ENCODE measurements at places on chromosomes 5 and 9.

DNA sequence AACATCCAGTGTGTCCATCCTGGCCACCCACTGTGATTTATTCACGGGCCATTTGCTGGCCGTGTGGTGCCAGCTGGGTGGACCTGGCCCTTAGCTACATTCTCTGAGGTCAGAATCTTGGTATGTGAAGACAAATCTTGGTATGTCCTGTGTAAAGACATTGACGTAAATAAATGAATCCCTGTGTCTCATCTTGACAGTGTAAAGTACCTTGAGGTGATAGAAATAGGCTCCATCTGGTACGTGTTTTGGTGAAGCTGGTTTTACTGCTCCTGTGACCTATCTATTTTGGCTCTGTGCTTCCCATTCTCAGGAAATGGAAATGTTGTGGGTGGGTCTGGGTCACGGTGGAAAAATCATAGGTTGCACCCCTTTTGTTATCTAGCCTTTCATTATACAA lies 245.4 kb upstream of the ANKH start:
- DNase-seq: no peak

DNA sequence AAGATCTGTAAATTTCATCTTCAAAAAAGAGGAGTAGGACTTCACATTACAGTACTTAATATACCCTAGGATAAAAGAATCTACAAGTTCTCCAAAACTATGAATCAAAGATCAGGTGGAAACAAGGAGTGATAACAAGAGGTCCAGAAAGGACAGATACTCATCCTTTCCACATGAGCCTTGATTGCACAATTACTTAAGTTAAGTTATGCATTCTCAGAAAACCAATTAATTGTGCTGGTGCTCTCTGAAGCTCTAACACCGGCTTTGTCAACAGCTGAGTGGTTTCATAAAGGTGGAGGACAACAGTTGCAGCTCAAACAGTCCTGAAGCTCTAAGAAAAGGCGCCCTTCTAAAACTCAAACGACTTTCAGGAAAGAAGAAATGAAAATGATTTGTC lies 251.9 kb downstream of the BNC2 start:
- no peak for DNase-seq

GRCh38 chr9:135663857-135664256 lies 748 bp downstream of the LCN9 start:
- DNase-seq: no peak

DNA sequence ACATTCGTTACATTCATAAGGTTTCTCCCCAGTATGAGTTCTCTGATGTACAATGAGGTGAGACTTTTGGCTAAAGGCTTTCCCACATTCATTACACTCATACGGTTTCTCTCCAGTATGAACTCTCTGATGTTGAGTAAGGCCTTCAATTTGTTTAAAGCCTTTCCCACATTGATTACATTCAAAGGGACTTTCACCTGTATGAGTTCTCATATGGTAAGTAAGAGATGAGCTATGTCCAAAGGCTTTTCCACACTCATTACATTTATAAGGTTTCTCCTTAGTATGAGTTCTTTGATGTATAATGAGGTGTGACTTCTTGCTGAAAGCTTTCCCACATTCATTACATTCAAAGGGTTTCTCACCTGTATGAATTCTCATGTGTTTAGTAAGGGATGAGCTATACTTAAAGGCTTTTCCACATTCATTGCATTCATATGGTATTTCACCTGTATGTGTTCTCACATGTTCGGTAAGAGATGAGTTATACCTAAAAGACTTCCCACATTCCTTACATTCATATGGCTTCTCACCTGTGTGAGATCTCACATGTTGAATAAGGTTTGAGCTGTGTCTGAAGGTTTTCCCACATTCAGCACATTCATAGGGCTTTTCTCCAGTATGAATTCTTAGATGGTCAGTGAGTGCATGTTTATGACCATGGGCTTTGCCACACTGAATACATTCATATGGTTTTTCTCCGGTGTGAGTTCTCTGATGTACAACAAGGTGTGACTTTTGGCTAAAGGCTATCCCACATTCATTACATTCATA lies 13.5 kb downstream of the ZFP37 start:
- DNase-seq: no peak

DNA sequence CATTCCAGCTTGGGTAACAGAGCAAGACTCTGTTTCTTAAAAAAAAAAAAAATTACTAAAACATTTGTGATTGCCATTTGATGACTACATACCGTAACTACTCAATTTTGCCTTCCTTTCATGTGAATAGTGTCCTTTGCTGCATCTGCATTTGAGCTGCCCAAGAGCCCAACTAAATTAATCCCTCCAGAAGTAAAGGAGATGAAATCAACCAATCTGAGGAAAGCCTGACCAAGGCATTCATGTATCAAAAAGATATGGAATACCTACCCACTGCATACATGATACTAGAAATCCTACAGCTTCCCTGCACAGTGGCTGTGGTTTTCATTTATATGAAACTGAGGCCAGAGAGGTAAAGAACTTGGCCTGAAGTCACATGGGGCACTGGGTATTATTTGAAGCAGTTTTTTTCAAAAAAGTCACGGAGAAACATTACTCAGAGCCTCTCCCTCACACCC lies 177.5 kb downstream of the AOPEP start:
- no peak for DNase-seq

DNA sequence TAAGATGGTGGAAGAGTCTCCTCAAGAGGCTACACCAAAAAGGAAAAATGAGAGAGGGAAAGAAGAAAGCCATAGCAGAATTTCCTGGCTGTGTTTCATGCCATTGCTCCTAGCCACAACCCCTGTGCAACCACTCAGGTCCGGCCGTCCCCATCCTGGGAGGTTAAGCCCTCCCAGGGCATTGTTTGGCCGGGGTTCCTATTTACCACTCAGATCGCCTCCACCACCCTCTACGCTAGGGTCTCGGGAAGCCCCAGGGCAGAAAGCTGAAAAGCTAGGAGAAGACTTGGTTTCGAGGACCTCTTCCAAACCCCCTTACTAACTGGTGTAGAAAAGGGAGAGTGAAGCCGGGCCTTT lies 715 bp downstream of the RC3H2 start:
- peak; percentile 18 for DNase-seq

DNA sequence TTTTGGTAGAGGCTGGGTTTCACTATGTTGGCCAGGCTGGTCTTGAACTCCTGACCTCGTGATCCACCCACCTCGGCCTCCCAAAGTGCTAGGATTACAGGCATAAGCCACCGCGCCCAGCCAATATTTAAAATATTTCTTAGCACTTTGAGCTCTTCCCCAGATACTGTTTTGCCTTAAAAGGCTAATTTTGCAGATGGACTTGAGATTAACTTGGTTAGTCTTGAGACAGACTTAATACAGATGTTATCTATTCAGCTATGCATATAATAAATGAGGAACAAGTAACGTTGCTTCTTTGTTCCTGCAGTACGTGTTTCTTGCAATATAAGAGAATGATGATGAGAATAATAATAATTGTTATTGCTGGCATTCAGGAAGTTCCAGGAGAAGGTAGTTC lies 56.3 kb downstream of the PCSK5 start:
- no peak for DNase-seq

DNA sequence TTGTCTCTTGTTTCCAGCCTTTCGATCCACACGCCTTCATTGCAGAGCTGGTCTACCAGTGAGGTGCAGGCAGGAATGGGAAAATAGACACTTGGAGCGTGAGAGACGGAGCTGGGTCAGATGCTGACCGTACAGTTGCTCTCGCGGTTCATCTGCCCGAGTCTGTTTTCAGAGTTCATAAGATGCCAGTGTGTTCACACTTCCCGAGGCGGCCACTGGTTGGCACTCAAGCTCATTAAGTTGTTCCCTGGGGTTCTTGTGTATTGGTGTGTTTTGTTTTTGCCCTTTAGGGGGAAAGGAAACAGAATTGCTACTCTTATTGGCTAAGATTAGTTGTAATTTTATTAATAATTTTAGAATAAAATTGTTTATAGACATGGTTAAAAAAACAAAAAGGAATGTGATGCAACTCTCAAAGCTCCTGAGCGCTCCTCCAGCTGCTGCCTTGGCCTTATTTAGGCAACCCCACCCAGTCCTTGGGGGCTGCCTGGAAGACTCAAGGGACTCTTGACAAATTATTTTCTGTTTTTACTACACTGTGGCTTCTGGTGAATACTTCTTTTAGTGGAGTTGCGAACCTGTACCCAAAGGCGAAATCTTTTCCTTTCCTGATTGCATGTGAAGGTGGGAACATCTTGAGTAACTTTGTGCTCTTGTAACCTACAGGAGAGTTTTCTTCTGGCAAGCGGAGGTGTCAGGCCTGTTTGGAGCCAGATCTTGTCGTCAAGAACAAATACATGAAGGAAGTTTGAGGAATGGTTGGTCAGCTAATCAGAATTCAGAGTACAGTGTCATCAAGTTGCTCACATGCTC lies 146.1 kb downstream of the MAST4 start:
- no peak for DNase-seq

DNA sequence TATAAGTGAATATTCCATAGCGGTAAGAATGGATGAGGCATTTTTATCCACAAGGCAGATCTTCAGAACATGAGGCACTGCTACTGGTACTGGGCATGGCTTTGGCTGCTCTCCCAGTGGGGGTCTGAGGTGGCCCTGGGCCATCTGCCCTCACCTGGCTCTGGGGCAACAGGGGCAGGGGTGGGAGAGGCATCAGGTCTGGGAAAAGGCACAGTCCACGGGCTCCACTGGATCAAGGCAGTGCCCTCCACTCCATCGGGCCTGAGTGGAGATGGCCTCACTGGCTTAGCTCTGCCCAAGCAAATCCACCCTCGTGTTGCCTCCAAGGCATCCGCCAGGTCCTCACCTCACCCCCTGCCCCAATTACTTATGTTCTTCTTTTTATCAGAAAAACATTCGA lies 10.9 kb upstream of the NKD2 start:
- DNase-seq: no peak

DNA sequence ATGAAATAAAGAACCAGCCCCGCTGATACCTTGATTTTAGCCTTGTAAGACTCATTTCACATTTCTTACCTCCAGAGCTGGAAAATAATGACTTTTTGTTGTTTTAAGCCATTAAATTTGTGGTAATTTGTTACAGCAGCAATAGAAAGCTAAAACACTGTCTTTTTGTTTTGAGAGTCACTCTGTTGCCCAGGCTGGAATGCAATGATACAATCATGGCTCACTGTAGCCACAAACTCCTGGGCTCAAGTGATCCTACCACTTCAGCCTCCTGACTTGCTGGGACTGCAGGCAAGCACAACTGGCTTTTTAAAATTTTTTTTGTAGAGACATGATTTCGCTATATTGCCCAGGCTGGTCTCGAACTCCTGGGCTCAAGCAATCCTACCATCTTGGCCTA lies 34.7 kb upstream of the MYO10 start:
- DNase-seq: no peak

GRCh38 chr9:120726484-120726883 lies 12.2 kb upstream of the MEGF9 start:
- DNase-seq: no peak

DNA sequence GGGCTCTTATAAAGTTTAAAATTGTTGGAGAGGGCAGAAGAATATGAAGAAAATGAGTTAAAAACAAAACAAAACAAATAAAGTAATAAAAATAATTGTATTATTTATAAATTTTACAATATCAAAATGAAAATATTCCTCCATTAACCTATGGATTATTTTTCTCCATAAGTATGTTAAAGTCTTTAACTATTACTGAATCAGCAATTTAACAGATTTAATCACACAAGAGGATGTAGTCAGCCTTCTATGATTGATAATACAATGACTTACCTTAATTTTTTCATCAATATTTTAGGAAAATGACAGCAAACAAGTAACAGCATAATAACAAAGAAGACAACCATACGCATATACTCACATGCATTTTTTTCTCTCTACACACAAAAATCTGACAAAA lies 1195.3 kb upstream of the NUDT12 start:
- DNase-seq: no peak

DNA sequence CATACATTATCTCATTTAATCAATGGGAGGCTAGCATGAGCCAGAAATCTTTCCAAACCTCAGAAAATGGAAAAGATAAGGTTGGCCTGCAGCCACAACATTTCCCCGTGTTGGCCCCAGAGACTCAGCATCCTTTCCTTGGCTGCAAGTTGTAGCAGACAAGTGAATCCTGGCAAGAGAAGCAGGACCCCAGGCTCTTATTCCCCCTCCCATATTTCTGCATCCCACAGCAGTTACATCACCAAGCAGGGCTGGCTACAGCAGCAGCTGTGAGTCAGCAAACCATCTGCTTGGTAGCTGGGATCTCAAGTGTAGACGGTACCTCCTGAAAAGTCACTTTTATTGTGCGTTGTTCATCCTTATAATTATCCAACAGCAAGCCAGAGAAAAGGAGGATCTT lies 212.4 kb downstream of the GNA14 start:
- DNase-seq: no peak

- no peak for DNase-seq
These were observed 18.0 kb upstream of the NR4A3 start for GRCh38 chr9:99803694-99804093.

GRCh38 chr5:67188274-67189078 lies 8.1 kb downstream of the CD180 start:
- DNase-seq: no peak

- no peak for DNase-seq
These were observed 161.4 kb downstream of the PIK3R1 start for GRCh38 chr5:68376935-68377334.

GRCh38 chr5:6572086-6572824 lies 60.6 kb downstream of the NSUN2 start:
- no peak for DNase-seq

DNA sequence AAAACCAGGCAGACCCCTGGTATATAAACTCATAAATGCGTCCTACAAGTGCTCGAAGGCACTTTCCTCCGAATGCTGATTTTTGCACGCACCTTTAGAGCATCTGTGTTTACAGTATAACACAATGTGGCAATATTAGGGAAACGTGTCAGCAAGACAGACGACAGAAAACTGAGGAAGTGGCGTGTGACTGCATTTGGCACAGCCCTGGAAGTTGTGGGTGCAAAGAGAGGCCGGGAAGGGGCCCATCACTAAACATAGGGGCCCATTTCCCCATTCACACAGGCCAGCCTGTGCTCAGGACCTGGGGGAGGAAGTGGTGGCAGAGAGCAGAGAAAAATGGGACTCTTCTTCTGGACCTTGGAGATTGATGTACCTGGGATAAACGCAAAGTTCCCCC lies 48.2 kb downstream of the RASGEF1C start:
- no peak for DNase-seq

DNA sequence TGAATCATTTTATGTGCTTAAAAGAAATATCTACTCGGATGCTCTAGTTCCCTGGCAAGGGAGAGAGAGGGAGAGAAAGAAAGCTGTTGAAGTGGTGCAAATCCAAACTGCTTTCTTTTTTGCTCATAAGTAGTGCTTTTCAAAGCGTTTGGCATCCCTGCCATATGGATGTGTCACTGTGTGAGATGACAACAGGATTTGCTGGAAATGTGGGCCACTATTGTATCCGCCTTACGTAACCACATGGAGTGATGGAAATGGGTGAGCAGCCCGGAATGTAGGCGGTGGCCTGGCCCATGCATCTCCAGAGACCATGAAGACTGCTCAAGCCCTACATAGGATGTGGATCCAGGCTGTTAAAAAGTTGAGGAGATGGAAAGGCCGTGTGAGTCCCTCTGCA lies 30.8 kb downstream of the TJP2 start:
- DNase-seq: no peak

GRCh38 chr5:76681287-76681686 lies 34.6 kb upstream of the F2R start:
- no peak for DNase-seq

Data from NCI-H1105 (cell line).